Tibial nerve (tissue), 4 donors: ENCODE measurements at places on chromosomes 4 and X. TPM values are rescaled to one million over a fixed set of nuclear protein-coding genes. Genes with fewer than 3 reads are reported as not detected.

GRCh38 chr4:120850018-120850599 is 72.4 kb downstream of the PRDM5 start:
- no peak for DNase-seq
- no peak overlapping the region for H3K27ac ChIP-seq
- H3K4me3 ChIP-seq, result no peak overlapping the region
- H3K4me1 ChIP-seq, result no peaks in the 10 kb centered on the region

MMAA gene
- 2.9 TPM for total RNA-seq

TMSB15A gene
- total RNA-seq, result not detected

GRCh38 chrX:867966-868647 is 237.5 kb downstream of the SHOX start:
- no peak overlapping the region for H3K4me3 ChIP-seq
- H3K36me3 ChIP-seq, result no peaks in the 10 kb centered on the region
- no peaks in the 10 kb centered on the region for H3K4me1 ChIP-seq

MAGEA1 gene
- not detected for total RNA-seq

SATL1 gene
- not detected for total RNA-seq

GRCh38 chr4:161167539-161167938 is 996.3 kb downstream of the FSTL5 start:
- H3K4me1 ChIP-seq, result no peaks in the 10 kb centered on the region
- no peak overlapping the region for H3K27ac ChIP-seq
- no peaks in the 10 kb centered on the region for H3K27me3 ChIP-seq
- no peak overlapping the region for H3K4me3 ChIP-seq
- no peaks in the 10 kb centered on the region for H3K36me3 ChIP-seq

DNA sequence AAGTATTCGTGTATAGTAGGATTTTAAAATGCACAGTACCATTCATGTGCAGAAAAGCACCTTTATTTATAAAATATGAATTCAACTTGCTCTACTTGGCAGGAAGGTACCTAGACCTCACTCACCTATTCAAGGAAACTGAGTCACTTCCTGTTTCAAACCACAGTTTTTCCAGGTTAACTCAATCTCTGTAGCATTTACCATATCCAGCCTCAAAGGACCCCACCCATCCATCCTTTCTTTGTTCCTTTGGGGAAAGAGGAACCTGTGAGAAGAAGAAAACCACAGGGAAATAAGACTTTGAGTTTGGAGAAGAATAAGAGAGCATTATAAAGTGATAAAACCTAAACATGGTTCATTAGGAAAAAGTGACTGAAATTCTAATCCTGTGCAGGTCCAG is 250.7 kb downstream of the CBR4 start:
- no peaks in the 10 kb centered on the region for H3K27me3 ChIP-seq
- H3K4me3 ChIP-seq, result no peak overlapping the region
- no peaks in the 10 kb centered on the region for H3K36me3 ChIP-seq
- H3K27ac ChIP-seq, result no peak overlapping the region
- no peaks in the 10 kb centered on the region for H3K4me1 ChIP-seq

ADH1B gene
- total RNA-seq, result 1,760 TPM
